ENCODE measurements at places on chromosomes 4 and X.

DNA sequence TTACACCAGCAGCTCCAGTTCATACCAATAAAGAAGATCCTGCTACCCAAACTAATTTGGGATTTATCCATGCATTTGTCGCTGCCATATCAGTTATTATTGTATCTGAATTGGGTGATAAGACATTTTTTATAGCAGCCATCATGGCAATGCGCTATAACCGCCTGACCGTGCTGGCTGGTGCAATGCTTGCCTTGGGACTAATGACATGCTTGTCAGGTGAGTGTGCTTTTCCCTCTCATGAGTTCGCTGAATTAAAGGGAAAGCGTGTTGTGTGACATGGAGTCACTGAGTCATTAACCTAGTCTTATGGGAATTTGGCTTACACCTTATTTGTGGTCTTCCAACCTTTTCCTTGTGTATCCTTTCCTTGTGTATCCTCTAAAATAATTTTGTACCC lies 15.9 kb downstream of the TMEM165 start:
- ATAC-seq: no peak

- no peak for ATAC-seq
These were observed 23.9 kb downstream of the FBXO8 start for GRCh38 chr4:174259580-174259979.

DNA sequence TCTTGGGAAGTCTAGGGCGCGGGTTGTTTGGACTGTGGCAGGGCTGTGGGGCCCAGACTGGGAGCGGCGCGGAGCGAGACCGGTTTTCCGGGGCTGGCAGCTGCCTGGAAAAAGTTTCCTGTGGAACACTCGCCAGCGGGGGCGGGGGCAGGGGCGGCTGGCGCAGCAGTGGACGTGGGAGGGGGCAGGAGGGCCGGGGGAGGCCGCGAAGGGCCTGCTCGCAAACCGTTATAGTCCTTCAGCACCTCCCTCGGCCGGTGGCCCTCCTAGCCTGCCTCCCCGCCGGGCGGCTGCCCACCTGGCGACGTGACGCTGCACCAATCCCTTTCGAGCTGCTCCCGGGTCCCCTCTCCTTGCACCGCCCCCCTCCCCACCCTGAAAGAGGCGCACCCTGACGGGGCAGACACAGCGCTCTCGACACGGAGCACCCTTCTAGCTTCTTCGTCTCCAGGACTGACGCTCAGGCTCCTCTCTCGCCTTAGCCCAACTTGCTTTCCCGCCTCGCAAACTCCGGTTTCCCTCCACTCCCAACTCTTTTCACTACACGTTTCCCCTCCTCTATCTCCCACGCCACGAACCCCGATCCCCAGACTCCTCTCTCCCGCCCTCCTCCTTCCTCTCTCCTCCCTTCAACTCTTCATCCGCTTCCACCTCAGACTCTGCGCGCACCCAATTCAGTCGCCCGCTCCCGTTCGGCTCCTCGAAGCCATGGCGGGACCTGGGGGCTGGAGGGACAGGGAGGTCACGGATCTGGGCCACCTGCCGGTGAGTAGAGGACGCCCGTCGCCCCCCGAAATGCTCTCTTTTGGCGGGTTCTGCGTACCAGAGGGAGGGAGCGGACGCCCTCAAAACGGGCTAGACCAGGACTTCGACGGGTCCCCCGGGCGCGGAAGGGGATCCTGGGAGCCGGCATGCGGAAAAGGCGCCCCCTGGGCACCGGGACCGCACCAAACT lies at the start of gene NRK:
Gene NRK, plus strand, starts transcription at position 402 of the 954 bp plus-strand sequence. Its CDS starts 307 bp downstream, at position 709.
- ATAC-seq: no peak

GRCh38 chrX:121405826-121406225 lies 358.4 kb downstream of the GLUD2 start:
- ATAC-seq: no peak

- ATAC-seq: no peak
These were observed 72.1 kb downstream of the HTRA3 start for GRCh38 chr4:8341691-8342090.

- ATAC-seq: no peak
These were observed 15.2 kb upstream of the ZIC3 start for GRCh38 chrX:137550665-137551261.

DNA sequence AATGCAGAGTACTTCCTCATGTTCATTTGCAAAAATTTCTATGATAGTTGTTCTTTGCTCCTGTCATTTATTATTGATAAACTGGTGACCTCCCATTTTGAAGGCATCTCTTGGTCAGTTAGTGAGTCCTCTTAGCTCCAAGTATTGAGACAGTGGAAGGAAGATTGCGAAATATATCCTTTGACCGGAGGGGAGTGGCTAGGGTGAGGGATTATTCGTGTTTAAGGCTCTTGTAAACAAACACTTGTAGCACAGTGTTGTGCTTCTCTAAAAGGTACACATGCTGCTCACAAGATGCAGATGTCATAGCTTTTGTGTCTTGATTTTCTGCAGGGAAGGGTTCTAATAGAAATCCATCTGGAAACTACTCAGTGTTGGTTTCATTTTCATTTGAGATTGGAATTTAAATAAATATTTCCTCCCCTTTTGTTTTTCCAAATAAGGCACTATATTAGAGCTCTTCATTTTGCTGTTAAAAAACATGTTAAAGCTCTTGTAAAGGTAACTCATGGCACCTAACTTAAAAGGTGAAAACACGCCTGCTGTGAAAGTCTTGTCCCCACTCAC lies 21.8 kb downstream of the TXLNG start:
- no peak for ATAC-seq

- ATAC-seq: no peak
These were observed 43.2 kb downstream of the AKAP4 start for GRCh38 chrX:50157545-50158135.

- ATAC-seq: peak; percentile 86
These were observed 63.2 kb upstream of the NOCT start for GRCh38 chr4:138952411-138952810.

GRCh38 chrX:78708816-78709215 lies 38.7 kb upstream of the LPAR4 start:
- ATAC-seq: no peak

- ATAC-seq: peak; percentile 86
These were observed at the start of gene EIF2S3 for GRCh38 chrX:24054182-24055042. Gene EIF2S3 (plus strand): TSS chrX:24054956. CDS start chrX:24054969, 13 bp downstream.

GRCh38 chr4:150261571-150261970 lies 183.3 kb downstream of the DCLK2 start:
- ATAC-seq: no peak

DNA sequence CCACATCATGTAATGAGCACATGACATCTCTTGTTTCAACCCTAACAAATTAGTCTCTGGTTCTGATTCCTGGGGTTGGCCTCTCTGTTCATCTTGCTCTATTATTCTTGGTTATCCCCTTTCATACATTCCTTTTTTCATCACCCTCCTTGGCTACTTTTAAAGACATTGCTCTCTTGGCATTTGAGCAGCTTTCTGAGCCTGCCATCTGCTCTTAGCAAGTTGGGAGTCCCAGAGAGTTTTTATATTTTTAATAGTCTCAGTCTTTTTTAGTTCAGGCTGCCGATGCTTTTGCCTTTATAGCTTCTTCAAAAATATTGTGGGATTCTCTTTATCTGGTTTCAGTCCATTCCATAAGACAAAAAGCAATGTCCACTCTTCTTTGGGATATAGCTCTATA lies 1270.9 kb downstream of the ADGRL3 start:
- no peak for ATAC-seq

DNA sequence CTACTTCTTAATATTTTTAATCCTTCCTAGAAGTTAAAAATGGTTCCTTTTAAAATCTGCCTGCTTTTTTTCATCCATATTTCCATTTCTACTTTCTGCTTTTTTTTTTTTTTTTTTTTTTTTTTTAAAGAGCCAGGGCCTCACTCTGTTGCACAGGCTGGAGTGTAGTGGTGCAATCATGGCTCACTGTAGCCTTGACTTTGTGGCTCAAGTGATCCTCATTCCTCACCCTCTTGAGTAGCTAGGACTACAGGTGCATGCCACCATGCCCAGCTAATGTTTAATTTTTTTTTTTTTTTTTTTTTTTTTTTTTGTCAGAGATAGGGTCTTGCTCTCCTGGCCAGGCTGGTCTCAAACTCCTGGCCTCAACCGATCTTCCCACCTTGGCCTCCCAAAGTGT lies 39.7 kb downstream of the MND1 start:
- ATAC-seq: no peak

DNA sequence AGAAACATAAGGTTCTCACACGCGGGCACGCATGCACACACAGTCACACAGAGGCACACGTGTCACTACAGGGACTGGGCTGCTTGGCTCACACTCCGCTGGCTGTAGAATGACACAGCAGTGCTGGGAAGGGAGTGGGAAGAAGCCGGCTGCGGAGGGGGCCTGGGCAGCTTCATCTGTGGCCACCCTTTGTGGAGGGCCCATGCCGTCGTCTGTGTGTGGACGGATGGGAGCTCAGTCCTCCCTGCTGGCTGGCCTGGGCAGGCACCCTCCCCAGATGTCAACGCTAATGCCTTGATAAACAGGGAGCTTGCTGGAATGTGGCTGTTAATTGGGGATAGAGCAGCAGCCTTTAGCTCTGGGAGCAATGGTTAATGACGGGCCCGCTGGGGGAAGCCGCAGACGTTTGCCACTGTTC lies 621.1 kb downstream of the BCOR start:
- no peak for ATAC-seq

DNA sequence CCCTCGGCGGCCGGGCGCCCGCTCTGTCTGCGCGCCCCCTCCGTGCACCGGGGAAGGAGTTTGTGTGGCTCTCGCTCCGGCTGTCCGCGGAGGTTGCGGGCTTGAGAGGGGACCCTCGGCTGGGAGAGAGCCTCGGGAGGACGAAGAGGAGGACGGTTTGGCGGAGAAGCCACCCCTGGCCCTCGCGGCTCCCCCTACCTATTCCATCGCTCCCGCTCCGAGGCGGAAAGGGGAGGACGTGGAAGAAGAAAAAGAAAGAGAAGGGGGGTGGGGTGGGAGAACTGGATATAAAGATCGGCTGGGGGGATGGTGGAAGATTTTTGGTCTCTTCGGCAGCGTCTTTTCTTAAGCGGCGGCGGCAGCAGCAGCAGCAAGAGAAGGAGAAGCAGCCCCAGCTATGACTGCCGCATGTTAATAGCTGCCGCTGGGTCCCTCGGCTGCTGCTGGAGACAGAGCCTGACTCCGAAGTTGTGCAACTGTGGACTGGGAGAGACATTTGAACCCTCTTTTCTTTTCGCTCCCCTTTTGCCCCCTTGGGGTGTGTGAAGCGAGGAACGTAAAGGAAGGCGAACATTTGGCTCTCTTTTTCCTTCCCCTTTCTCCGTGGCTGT lies 895 bp downstream of the ADGRL3 start:
- ATAC-seq: no peak

All from activated T-helper 17 cell treated with anti-CD3 and anti-CD28 coated beads, Interleukin-2, amount 50 U/mL, for 72 hours (primary cell).